ENCODE measurements at places on chromosomes 1 and 21.

DNA sequence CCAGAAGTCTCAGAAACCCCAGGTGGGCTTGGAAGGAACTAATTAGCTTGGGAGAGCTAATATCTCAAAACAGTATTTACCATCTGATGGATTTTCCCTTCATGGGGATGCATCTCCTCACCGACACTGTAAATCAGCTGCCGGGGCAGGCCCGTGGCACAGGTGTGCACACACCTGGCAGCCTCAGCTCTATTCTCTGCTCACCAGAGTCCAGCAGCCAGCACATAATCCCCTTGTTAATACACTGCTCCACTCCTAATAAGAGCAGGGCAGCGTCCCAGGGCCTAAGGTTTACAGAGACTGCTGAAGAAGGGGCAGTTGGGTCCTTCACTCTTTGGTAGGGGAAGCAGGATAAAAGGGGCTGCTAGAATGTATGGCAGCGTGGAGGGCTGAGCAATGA is 200.0 kb downstream of the TOMM20 start:
- no peak for DNase-seq

DNA sequence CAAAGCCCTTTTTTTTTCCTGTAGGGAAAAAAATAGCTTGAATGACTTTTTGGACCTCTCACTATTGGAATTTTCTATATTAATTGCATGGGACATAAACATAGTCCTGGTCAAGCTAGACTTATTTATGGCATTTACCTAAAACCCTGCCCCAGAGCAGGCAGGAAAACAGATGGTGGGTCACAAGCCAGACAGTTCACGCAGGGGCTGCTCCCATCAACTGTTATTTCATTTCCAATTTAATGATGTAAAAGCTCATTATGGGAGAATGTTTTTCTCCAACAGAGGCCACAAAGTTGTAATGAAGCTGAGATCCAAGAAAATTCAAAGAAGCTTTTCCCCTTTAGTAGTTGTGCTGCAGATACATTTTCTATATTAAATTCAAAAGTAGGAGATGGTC is 99.2 kb downstream of the SGIP1 start:
- no peak for DNase-seq

- no peak for DNase-seq
Measured at GRCh38 chr1:64062529-64062928, 140.9 kb upstream of the UBE2U start.

DNA sequence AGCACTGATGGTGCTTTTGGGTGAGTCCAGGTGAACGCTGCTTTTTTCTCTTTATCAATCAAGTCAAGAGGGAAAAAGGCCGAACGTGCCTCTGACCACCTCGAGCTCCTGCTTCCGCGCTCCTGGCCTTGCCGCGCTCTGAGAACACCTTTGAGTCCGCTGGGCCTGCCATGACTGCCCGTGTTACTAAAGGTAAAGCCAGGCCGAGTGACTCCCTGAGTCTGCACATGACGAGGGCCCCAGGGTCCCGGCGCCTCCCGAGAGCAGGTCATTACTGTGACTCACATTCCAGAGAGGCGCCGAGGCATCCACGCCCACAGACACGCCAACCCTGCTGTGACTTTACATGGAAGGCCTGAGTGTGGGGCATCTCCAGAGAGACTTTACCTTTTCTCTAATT is 11.1 kb downstream of the POFUT2 start:
- no peak for DNase-seq

DNA sequence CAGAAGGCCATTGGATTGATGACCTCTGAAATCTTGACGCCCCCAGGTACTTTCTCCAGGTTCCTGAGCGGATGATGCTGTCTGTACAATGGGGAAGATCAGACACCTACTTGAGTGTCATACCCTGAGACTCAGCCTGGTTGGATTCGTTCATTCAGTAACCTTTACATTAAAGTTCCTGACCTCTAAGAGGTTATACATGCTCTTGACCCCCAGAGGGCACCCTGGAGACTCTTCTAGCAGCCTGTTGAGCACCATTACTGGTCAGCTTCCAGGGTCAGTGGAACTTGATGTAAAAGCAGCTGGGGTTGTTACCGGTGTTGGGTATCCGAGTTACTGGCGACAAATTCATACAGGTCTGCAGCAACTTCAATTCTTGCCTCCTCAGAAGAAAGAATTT is 114.3 kb upstream of the ZNF678 start:
- peak; percentile 60 for DNase-seq

GRCh38 chr1:203342192-203342940 is 8.6 kb downstream of the FMOD start:
- DNase-seq: peak; percentile 54

DNA sequence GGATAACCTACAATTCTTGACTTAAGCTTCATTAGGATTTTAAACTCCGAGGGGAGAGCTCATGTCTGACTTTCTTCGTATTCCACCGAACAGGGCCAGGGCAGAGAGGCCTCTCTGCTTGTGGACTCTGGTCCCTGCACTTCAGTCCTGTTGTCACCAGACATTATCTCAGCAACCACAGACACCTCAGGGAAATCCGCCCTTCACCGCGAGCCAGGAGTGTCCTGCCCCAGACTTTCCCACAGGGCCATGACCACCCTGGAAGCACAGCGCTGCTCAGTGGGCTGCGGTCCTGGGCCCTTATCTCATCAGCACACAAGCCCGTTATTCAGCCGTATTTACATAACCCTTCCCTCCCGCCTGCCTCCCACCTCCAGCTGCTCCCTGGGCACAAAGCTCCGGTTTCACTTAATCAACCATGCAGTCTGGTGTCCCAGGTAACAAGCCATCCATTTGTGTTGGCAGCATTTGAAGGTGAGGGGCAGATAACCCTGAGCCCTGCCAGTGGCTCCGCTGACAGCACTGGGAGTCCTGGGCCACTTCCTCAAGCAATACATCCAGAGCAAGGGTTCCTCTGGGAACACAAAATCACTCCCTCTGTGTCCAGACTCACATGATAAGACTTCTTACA is 122.8 kb upstream of the RAB4A start:
- DNase-seq: no peak

DNA sequence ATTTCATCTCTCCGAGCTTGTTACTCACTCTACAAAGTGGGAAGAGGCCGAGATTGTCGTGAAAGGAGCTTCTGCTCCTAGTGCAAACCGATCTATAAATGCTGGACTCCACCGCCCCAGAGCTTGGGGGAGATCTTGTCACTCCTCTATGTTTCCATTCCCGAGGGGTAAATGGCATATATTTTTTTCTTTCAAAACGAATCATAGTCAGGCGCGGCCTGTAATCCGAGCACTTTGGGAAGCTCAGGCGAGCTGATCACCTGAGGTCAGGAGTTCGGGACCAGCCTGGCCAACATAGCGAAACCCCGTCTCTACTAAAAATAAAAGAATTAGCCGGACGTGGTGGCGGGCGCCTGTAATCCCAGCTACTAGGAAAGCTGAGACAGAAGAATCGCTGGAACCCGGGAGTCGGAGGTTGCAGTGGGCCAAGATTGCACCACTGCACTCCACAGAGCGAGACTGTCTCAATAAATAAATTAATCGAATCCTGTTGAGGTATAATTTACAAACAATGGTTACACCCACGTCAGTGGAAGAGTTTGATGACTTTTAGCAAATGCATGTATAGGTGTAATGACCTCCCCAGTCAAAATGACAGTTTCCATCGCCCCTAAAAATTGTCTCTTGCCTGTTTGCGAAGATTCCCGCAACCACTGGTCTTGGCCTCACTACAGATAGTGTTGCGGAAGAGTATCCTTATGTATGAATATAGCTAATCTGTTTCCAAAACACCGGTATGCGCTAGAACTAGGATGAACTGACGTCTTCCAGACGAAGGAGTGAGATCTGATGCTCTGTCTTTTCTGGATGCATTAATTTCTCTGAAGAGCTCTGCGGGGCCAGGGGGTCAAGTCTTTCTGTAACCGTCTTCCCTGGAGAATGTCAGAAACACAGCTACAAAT is 840 bp upstream of the HEATR1 start:
- no peak for DNase-seq

- DNase-seq: no peak
Measured at GRCh38 chr1:10961300-10961833, 51.1 kb upstream of the TARDBP start.

- DNase-seq: no peak
Measured at GRCh38 chr21:23524685-23525084, 2082.6 kb downstream of the MRPL39 start.

DNA sequence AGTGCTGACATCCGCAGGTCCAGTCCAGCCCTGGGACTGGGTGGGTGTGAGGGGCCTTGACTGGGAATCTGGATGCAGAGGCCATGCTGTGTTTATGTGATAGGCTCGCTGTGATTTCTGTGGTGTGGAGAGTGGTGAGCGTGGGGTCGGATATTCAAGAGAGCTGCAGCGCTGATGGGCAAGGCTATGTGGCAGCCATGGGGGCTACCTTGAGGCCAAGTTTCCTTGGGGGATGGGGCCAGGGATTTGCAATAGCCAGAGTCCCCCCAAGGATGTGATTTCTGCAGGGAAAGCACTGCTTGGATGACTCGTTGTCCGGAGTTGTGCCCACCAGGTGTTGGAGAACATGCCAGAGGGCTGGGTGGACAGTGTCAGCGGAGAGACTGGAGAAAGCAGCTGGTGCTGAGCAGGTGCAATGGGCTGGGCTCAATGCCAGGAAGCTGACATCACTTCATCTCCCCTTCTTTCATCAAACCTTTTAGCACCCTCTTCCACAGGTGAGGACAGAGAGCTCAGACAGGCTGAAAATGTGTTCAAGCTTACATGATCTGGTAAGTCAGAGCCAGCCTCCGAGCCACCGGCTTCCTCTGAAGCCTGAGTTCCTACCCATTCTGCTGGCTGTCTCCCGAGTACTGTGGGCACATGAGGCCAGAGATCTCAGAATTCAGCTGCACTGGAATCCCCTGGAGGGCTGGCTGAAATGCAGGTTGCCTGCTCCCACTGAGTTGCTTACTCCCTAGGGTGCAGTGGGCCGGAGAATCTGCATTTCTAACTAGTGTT is 132.9 kb downstream of the RHOU start:
- no peak for DNase-seq

GRCh38 chr1:113508364-113509164 is 118.2 kb downstream of the MAGI3 start:
- no peak for DNase-seq

GRCh38 chr1:16981269-16981849 is 939 bp upstream of the MFAP2 start:
- no peak for DNase-seq

- no peak for DNase-seq
Measured at GRCh38 chr1:70090875-70091274, 114.5 kb downstream of the LRRC40 start.

GRCh38 chr1:205441318-205441633 is 14.6 kb downstream of the BLACAT1 start:
- DNase-seq: no peak

- DNase-seq: no peak
Measured at GRCh38 chr1:206727981-206728696, 42.4 kb upstream of the IL19 start.

GRCh38 chr1:246690100-246690499 is 34.1 kb upstream of the SCCPDH start:
- no peak for DNase-seq

DNA sequence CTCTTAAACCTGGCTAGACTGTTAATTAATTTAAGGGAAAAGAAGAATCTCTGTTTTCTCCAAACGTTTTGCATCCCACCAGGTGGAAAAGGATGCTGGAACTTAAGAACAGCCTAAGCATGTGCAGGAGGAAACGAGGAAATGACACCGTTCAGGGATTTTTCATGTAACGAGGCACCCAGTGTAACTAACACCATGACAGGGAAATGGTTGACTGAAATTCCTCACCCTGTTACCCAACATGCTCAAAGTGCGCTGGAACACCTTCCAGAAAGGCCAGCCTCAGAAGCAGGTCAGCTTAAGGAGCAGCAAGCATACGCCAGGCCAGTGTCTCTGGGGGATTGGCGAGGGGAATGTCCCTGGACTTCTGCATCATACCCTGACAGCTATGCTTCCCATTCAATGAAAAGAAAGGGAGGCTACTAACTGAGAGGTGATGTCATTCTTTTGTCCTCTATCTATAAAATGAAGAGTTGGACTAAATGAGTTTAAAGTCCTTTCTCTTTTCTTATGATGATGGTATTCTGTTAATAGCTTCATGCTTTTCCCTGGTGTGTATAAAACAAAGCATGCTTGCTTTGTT is 21.6 kb downstream of the TNN start:
- DNase-seq: no peak

- DNase-seq: no peak
Measured at GRCh38 chr1:184494929-184495328, 108.1 kb downstream of the C1orf21 start.

DNA sequence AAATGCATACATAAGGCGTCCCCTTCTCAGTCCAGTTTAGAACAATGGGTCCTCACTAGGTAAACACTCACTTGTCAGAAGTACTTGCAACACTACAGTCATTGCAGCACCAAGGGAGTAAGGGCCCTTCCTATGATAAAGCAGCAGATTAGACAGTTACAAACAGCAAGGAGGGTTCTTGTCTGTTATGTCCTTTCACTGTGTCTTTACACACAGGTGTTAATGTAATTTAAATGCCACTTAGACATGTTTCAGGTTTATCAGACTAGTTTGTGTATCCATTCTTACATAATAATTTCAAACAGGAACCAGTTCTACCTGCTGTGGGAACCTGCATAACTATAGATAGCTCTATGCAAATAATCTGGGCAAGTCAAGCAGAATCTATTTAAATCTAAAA is 105.6 kb upstream of the USH2A start:
- DNase-seq: no peak

DNA sequence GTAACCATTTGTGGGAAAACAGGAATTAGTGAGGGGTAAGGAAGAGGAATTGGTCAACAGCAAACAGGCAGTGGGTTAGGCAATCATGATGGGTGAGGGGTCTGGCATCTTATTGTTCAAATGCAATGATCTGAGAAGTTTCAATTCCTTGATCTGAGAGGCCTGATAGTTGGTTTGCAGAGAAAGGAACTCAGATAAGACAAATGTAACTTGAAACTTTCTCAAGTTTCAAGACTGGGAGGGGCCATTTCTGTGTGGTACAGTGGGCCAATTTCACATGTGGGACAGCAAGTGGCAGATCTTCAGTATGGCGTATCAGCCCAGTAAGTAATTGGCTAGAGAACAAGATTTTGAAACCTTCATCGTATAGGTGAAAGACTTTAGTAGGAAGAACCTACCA is 102.5 kb downstream of the XPR1 start:
- no peak for DNase-seq

DNA sequence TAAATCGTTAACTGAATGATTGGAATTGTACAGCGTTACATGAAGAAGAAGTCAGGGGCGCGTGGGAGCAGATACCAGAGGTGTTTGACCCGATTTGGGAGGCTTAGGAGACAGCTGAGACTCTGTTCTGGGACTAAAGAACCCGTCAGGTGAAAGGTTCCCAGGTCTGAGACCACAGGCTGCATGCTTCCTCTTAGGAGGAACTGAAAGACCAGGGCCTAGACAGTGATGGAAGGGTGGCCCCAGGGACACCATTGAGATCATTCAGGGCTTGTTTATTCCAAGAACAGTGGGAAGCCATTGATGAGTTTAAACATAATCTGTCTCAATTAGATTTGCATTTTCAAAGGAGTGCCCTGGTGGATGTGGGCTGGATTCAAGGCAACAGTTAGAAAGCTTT is 904 bp downstream of the KLF17 start:
- no peak for DNase-seq
